ENCODE measurements at places on chromosomes 11 and 22. TPM values are rescaled to one million over a fixed set of nuclear protein-coding genes. Genes with fewer than 3 reads are reported as not detected.
A peak's percentile ranks its signal among the peaks of the same experiment; 100 is the strongest.

DNA sequence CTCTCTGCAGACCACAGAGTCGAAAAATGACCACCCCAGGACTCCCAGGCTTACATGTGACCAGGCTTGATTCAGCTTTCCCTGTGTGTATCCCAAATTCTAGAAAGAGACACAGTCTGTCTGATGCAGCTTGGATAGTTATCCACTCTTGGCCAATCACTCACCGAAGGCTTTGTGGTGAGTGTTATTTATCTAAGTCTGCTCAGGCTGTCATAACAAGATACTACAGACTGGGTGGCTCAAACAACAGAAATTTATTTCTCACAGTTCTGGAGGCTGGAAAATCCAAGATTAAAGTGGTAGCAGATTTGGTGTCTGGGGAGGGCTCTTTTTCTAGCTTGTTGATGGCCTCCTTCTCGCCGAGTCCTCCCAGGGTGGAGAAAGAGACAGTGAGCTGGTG is 63.2 kb downstream of the ZBTB16 start:
- DNase-seq: no peak

DNA sequence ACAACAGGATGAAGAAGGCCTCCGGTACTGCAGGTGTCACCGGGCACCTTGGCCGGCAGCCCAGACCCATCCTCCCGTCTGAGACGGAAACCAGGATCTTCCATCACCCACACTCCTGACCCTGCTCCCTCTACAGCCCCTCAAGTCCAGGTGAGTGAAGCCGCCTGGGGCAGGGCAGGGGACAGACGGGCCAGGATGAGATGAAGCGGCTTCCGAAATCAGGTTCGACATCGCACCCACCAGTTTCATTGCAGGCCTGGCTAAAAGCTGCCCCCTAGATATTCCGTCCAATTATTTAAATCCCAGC is 639.1 kb downstream of the TBC1D22A start:
- no peak for DNase-seq

- no peak for DNase-seq
Measured at GRCh38 chr11:116478205-116478604, 294.6 kb downstream of the BUD13 start.

DNA sequence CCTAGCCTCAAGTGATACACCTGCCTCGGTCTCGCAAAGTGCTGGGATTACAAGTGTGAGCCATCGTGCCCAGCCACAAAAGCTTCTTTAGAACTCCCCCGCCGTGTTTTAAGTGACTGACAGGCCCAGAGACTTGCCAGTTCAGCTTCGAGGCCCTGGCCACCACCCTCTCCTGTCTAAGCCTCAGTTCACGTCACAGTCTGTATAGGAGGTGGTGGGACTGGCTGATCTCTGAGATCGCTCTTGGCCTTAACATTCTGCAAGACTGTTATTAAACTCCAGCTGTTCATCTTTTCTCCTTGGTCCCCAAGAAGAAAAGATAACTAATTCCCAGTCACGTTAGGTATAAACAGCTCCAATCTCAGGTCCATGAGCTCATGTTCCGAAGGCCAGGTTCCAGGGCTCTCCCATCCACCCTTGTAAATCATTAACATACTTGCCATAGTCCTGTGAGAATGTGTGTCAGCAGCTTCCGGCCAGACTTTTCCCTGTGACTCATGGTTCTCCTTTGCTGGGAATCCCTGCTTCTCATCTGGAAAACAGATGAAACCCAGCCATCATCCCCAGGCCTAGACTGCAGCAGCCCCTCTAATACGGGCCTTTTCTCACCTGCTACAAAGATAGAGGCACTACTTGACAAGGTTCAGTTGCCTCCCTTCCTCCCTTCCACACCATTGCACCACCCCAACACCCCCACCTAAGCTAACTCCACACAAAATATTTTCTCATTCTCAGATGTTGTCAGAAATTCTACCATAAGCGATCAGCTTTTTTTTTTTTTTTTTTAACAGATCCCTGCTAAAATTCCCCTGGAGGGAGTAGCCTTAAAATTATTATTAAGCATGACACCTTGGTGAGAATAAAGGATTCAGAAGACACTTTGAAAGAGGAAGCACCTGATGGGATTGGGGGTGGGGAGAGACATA is 5.6 kb upstream of the KIAA0930 start:
- no peak for DNase-seq

GRCh38 chr11:44601471-44602370 is 36.3 kb downstream of the CD82 start:
- DNase-seq: no peak

GRCh38 chr11:134024420-134025081 is 44.3 kb upstream of the JAM3 start:
- no peak for DNase-seq

DNA sequence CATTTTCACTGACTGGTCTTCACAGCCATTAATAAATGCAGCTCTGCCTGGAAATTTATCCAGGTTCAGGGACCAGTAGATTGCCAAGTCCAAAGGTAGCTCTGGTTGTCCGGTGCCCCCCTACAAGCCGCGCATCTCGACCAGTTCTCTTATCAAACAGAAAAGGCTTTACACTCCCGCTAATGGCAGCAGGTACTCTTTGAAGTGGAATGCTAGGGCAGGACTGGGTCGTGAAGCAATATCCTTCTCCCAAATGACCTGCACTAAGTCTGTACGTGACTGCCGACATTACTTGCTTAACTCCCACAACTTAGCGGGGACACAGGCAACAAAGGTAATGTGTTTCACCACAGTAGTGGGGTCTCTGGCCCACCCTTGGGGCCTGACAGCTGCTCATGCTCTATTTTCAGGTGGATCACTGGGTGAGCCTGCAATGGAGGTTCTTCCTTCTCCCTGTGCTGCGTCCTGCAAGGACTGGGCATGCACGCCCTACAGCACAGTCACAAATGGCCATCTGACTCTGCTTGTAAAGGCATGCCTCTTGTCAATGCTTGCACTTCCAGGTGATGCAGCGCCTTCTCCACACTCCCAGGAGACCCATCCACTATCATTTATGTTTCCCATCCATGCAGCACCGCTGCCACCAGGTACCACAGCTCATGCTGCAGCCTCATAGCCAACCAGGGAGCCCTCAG is 96.1 kb upstream of the CTSC start:
- DNase-seq: no peak

The FJX1 gene
- total RNA-seq: 11.0 TPM

DNA sequence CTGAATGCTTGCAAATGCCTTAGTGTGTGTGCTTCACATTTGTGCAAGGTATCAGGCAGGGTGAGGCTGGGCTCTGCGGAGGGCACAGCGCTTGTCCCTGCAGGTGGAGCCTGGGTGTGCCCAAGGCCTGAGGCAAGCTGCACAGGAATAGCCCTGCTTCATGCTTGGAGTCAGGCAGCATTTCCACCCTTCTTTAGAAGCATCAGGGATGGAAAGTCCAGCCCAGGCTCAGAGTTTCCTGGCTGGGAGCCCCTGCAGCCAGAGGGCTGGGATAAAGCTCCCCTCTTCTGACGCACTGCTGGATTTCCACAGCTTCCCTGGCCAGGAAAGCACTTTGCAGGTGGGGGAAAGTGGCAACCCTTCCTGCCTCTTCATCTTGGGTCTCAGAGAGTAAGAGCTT is 63.4 kb downstream of the GALNT18 start:
- DNase-seq: no peak

- no peak for DNase-seq
Measured at GRCh38 chr22:22689621-22690345, 45.4 kb downstream of the GGTLC2 start.

DNA sequence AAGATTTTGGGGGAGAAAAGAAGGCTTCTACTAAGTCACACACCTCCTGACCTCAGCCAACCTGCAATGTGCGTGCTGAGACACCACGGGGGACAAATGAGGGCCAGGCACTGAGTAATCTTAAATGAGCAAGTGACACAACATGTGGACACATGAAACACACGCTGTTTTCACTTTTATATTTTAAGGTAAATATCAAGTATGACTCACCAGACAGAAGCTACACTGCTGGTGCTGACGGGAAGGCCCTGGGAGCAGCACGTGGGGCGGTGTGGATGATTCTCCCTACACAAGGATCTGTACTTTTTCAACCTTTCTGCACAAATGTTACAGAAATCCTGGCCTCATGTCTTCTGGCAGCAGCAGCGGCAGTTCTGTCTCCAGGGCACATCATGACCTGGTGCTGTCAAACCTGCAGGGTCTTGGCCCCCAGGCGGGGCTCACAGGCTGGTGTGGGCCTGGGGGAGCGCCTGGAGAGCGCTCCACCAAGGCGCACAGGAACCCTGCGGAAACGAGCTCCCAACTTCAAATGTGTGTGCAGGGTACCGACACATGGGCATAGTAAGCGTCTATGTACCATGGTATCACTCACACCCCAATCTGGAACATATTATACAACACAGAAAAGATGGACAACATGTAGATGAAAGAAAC is 61.7 kb downstream of the DGCR2 start:
- no peak for DNase-seq

- peak; percentile 95 for DNase-seq
Measured at GRCh38 chr11:535519-536454, at the start of gene HRAS. Gene HRAS (minus strand): TSS chr11:535576.

The C11orf97 gene
- total RNA-seq: not detected

The SMTN gene
- 32.8 TPM for total RNA-seq

DNA sequence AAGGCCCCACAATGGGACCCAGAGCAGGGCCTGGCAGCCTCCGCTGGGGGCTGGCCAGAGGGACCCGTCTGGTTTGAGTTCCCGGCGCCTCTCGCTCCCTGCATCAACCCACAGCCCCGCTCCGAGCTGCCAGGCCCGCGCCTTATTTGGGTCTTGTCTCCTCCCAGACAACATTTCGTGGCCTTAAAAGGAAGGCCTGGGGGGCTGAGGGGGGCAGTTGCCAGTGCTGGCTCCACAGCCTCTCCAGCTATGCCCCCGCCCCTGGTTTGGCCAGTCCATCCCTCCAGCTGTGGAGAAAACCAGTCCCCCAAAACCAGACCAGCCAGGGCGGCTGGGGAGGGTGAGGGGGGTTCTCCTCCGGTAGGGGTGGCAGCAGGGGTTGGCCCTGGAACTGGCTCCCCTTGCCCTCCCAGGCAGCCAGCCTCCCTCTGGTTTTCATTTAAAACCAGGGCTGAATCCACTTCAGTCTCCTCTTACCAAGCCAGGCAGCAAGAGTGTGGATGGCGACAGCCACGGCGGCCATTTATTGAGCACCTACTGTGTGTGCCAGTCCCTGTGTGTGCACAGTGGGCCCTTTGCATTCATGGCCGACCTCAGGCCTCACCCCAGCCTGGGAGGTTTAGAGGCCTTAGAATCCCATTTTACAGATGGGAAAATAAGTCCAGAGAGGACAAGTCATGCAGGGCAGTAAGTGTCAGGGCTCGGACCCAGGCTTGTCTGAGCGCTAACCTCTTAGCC is 18.6 kb downstream of the EMID1 start:
- DNase-seq: no peak

The XKR3 gene
- not detected for total RNA-seq

The CDC42BPG gene
- 21.6 TPM for total RNA-seq

The PRODH gene
- total RNA-seq: 42.6 TPM

The OR2AG1 gene
- not detected for total RNA-seq

GRCh38 chr11:68688881-68689280 is 4.5 kb downstream of the GAL start:
- no peak for DNase-seq

The RIC3 gene
- total RNA-seq: 15.7 TPM

- peak; percentile 26 for DNase-seq
Measured at GRCh38 chr11:121389651-121390050, 62.5 kb upstream of the SORL1 start.

DNA sequence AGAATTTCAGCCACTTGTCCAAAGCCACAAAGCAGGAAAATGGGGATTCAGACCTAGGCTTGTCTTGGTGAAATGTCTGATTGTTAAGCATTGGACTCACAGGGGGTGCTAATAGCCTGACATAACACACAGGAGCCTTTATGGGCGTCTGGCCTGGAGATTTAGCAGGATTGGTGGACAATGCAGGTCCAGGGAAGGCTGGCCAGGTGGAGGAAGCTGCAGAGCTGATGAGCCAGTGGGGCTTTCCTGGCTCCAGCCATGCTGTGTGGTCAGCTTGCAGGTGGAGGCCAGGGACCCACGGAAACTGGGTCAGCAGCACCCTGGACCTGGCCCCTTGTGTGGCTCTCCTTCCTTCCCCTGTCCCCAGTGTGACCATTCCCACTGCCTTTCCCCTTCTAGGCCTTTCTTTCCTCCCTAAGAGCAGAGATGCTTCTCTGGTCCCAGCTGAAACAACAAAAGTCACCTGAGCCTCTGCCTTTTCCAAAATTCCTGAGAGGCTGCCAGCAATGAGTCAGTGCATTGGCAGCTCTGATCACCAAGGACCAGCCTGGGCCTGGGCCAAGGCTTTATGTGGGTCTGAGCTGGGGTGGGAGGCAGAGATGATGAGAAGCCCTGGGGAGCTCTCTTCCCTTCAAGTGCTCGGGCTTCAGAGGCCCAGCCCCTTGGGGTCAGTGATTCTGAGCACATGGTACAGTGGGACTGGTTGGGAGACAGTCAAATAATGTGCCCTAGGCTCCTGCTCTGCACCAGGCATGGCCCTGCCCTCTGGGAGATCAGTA is 85.2 kb downstream of the CCDC81 start:
- DNase-seq: no peak

DNA sequence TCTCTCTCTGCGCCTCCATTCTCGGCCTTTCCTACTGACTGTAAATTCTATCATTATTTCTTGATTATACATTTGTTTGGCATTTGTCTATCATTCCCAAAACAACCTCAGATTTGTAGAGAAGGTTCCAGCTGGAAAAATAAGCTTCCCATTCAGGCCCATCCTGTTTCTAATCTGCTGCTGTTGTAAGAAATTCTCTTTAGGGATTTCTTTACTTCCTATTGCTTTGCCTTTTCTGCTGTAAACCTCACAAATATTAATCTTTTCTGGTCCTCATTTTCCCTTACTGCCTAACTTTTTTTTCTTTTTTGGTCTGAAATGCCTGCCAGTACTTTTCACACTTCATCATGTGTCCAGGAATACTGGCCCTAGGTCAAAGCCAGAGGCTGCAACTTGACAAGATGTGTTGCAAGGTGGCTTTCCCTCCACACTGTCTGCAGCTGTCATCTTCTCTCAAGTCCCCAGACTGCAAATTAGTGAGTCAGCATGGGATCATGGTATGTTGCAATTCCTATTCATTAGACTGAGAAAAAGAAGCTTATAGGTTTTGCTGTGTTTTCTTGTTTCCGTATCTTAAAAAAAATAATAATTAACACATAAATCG is 858.7 kb upstream of the CHORDC1 start:
- DNase-seq: no peak

GRCh38 chr22:45594123-45594941 is 77.3 kb upstream of the ATXN10 start:
- DNase-seq: no peak

GRCh38 chr11:130462931-130463330 is 14.5 kb downstream of the ADAMTS15 start:
- no peak for DNase-seq

GRCh38 chr11:130022799-130023198 is 20.2 kb upstream of the PRDM10 start:
- DNase-seq: no peak

DNA sequence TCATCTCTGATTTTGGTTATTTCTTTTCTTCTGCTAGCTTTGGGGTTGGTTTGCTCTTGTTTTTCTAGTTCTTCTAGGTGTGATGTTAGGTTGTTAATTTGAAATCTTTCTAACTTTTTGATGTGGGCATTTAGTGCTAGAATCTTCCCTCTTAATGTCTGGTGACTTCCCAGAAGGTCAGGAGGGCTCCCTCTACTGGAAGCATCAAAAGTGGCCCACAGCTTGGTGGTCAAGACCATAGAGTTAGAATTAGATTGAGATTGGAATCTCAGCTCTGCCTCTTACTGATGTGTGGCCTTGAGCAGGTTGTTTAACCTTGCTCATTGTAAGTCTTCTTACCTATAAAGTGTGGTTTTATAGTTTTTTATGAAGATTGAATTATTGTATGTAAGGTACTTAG is 99.3 kb downstream of the FDX1 start:
- DNase-seq: peak; percentile 42

The MAPK8IP1 gene
- 31.6 TPM for total RNA-seq
